ENCODE measurements at places on chromosomes 2 and 18. TPM values are rescaled to one million over a fixed set of nuclear protein-coding genes. Genes with fewer than 3 reads are reported as not detected.

Gene FAM228A
- 0.31 TPM for total RNA-seq

Gene UGT1A9
- total RNA-seq: not detected

Gene LYPD6
- 0.82 TPM for total RNA-seq

Gene SCLY
- total RNA-seq: 12.7 TPM

DNA sequence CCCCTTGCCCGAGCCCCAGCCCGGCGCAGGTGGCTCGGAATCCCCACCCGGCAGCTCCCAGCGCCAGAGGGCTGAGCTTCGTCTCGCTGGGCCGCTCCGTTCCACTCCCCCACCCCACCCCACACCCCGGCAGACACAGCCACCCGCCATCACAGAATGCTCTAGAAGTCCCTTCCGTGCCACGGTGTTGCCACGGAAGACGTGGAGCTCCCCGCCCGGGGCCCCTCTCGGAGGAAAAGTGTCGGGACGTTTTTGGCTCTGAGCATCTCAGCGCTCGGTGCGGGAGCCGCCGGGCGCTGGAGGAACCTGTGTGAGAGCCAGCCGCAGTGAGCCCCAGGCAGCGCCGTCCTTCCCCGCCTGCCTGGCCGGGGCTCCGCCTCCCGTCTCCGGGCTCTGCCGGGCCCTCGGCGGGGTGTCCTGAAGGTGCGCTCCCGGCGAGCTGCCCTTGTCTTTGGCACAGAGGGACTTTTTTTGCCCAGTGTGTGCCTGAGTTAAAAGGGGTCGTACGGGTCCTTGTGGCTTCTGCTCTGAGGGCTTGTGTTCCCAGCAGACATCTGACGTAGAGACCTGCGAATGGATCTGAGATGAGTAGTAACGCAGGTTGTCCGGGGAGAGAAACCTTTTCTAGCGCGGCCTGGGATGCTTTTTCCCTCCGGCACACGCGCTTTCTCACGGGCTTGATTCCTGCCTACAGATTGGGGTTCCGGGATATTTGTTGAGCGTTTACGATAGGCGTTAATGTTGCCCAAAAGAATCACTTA, 1.8 kb downstream of the ZCCHC2 start:
- peaks cover 41% of the 10 kb centered on the region for H3K4me1 ChIP-seq
- no peak for DNase-seq
- no peaks in the 10 kb centered on the region for H3K27me3 ChIP-seq
- peak overlapping the region; percentile 74 for H3K4me3 ChIP-seq
- H3K27ac ChIP-seq: peak overlapping the region; percentile 83
- H3K36me3 ChIP-seq: no peaks in the 10 kb centered on the region

GRCh38 chr2:30232801-30233130, 1.4 kb downstream of the LBH start:
- H3K4me1 ChIP-seq: peaks cover 54% of the 10 kb centered on the region
- H3K4me3 ChIP-seq: peak overlapping the region; percentile 84
- H3K27ac ChIP-seq: peak overlapping the region; percentile 80
- peaks cover 13% of the 10 kb centered on the region for H3K36me3 ChIP-seq

DNA sequence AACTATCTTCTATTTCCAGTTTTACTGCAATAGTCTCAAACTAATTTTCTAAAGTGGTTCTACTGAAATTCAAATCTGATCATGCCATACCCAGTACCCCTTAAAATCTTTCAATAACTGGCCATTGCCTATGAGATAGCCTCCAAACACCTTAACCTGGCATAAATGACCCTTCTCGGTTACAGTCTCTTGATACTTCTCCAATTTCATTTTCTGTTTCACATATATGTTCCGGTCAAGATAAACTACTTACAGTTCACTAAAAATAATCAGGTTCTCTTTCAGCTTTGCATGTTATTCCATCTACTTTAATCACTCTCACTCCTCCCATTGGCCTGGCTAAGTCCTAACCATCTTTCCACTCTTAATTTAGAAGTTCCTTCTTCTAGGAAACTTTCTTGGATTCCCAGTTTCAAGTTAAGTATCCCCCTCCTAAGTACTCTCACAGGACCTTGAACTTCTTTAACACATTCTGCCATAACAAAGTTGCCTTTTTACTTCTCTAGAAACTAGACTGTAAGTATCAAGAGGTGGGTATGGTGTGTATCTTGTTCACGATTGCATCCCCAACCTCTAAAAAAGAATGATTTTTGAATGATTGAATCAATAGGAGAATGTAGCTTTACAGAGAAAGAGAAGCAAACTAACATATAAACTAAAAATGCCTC, 110.2 kb upstream of the RBBP8 start:
- H3K4me1 ChIP-seq: peaks cover 1% of the 10 kb centered on the region
- H3K36me3 ChIP-seq: no peaks in the 10 kb centered on the region

DNA sequence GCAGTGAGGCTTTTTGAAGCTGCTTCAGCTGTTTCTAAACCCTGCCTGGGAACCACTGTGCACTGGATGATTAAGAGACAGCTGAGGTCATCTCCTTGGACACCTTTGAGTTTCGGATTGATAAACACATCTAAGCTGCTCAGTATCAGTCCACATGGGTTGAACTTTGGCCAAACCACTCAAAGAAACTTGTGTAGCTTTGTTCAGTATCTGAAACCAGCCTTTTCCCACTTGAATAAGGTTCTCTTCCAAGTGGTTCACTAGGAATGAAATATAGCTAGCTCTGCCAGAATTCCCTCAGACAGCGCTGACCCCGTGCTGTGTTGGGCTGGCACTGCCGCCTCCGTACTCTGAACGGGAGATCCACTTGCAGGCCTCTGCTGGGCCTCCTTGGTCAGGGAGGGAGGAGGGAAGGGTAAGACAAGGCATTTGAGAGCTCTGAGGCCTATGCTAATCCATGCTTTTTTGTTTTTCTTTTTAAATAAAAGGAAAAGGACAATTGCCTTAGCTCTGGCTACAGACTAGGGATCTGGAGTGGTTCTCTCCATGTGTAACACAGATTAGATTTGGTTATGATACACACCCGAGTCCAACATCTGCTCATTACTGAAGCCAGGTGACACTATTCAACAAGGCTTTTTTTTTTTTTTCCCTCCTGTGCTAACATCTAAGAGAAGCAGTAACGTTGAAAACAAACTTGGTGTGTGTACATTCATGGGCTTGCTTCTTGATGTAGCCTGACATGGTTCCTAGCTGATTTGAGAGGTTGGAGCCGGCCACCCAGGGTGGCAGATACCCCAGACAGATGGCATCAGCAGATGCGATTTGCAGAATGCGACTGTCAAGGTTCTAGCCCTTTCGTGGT, 67.7 kb downstream of the NCK2 start:
- no peak overlapping the region for H3K4me3 ChIP-seq
- peaks cover 4% of the 10 kb centered on the region for H3K36me3 ChIP-seq
- peaks cover 30% of the 10 kb centered on the region for H3K4me1 ChIP-seq
- H3K27ac ChIP-seq: no peak overlapping the region

DNA sequence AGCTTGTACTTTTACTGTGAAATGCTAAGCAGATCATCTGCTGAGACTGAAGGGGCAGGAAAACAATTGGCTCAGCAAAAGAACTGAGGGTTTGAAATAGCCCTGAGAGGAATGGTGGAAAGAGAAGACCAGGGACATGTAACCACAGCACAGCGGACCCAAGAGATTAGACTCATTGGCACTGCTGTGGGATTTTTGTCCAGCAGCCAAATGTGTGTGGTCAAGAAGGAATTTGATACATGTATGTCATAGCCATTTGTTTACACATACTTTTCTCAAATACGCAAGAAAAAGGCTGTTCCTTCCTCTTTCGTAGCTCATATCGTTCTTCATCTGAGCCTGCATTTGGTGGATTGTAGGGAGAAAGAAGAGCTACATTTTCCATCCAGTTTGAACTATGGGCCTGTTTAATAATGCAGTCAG, 73.8 kb downstream of the TRABD2A start:
- H3K27ac ChIP-seq: peak overlapping the region; percentile 32
- no peak for DNase-seq
- H3K4me3 ChIP-seq: no peak overlapping the region
- peaks cover 15% of the 10 kb centered on the region for H3K4me1 ChIP-seq
- peaks cover 26% of the 10 kb centered on the region for H3K27me3 ChIP-seq

- H3K4me3 ChIP-seq: no peak overlapping the region
- no peaks in the 10 kb centered on the region for H3K4me1 ChIP-seq
- H3K36me3 ChIP-seq: no peaks in the 10 kb centered on the region
- DNase-seq: no peak
- no peak overlapping the region for H3K27ac ChIP-seq
- peaks cover 6% of the 10 kb centered on the region for H3K27me3 ChIP-seq
These were observed 502.4 kb downstream of the FBXO15 start for GRCh38 chr18:73645160-73645715.

DNA sequence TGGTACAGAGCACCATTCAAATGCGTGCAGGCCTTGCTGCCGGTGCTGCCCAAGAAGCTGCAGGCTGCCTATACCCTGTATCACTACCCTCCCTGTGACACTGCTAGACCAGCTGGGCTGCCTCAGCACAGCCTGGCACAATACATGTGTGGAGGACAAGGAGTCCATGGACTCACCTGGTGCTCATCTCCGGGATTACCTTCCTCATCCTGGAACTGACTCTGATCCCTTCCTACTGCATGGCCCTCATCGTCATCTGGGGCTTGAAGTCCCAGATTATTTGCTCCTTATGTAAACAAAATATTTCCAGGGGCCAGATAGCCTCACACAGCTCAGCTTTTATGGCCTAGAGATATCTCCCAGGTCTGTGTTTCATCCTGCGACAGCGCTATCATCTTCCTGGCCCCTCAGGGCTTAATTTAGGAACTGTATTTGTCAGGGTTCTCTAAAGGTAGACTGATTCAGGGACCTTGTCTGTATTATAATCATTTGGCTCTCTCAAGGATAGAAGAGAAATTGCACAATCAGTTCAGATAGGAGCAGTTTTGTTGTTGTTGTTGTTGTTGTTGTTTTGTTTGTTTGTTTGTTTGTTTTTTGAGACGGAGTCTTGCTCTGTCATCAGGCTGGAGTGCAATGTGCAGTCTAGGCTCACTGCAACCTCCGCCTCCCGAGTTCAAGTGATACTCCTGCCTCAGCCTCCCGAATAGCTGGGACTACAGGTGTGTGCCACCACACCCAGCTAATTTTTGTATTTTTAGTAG, 42.9 kb downstream of the WDR75 start:
- DNase-seq: no peak
- no peaks in the 10 kb centered on the region for H3K4me1 ChIP-seq
- no peak overlapping the region for H3K27ac ChIP-seq
- H3K4me3 ChIP-seq: no peak overlapping the region
- H3K36me3 ChIP-seq: no peaks in the 10 kb centered on the region

- DNase-seq: no peak
- no peak overlapping the region for H3K27ac ChIP-seq
- no peaks in the 10 kb centered on the region for H3K36me3 ChIP-seq
These were observed 247.3 kb downstream of the NUP35 start for GRCh38 chr2:183371545-183371944.

DNA sequence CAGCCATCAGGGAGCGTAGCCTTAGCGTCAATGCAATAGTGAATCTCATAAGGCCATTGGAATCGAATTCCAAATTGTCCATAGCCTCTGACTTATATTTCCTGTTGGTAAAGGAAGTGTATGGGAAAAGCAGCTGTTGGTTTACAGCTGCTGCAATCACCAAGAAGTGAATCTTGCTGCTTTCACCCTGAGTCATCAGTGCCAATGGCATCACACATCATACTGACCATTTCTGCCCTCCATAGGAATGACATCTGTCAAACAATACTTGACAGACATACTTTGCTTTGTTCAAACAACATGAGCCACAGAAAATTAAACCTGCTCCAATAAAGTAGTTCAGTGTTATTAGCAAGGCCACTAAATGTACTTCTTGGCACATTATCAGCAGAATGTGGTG, 111.2 kb upstream of the KLHL29 start:
- H3K27me3 ChIP-seq: no peaks in the 10 kb centered on the region
- no peaks in the 10 kb centered on the region for H3K36me3 ChIP-seq
- H3K4me1 ChIP-seq: peaks cover 52% of the 10 kb centered on the region
- no peak overlapping the region for H3K27ac ChIP-seq
- H3K4me3 ChIP-seq: no peak overlapping the region

DNA sequence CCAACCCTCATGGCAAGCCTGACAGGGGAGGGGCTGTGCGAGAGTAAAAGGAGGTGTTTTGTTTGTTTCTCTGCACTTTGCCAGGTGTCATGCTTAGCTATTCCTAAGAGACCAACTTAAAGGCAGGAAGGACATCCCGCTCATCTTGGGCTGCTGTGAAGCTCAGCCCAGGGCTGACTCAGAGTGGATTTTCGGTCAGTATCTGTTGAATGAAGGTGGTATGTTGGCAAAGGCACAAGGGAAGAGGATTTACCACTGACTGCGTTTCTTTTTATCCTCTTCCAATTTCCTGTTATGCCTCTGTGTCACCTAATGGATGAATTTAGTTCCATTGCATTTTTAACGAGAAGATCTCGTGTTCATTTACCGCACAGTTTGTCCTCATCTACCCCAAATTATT, 18.9 kb downstream of the TRPM8 start:
- peaks cover 52% of the 10 kb centered on the region for H3K27me3 ChIP-seq
- H3K27ac ChIP-seq: no peak overlapping the region
- H3K36me3 ChIP-seq: no peaks in the 10 kb centered on the region
